ENCODE measurements at places on chromosomes 6 and 20.

DNA sequence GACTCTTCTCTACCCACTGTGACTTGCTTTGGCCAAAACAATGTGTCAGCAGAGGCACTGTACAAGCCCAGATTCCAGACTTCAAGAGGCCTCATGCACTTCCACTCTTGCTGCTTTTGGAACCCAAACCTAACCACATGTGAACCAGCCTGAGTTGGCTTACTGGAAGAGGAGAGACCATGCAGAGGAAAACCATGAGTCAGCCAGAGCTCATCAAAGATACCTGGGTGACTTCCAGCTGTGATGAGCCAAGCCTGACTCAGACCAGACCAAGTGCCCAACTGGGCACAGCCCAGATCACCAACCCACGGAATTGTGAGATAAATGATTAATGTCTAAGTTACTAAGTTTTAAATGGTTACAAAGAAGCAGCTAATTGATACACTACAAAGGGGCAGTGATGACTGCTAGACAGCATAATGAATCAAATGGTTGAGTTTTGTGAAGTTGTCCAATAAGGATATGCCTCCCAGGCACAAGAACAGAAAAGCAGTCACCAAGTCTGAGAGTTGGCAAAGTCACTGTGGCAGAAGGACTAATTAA is 16.2 kb upstream of the BEND6 start:
- DNase-seq = no peak

GRCh38 chr6:33289784-33290315 is 449 bp downstream of the PFDN6 start:
- no peak for DNase-seq

DNA sequence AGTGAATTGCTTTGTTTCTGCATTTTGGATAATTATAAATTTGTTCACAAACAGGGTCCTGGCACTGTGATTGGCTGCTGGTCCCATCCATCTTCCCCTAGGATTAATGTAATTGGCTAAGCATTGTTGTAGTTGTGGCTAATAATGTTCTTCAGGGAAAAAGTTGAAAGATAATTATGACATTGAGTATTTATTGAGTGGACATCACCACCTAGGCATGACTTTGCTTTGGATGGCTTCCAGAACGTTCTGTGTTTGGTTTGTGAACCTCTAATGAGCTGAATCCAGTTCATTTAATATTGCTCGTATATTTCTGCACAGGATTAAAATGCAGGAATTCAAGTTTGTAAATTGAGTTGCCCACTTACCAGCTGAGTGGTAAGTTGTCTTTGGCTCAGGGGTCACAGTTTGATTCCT is 55.1 kb downstream of the ARID1B start:
- peak; percentile 25 for DNase-seq

GRCh38 chr6:136921381-136921935 is 643 bp upstream of the SLC35D3 start:
- no peak for DNase-seq

GRCh38 chr6:107511511-107511993 is 21.6 kb downstream of the SOBP start:
- DNase-seq = no peak

- no peak for DNase-seq
Measured at GRCh38 chr20:7798176-7798575, 142.1 kb downstream of the HAO1 start.

DNA sequence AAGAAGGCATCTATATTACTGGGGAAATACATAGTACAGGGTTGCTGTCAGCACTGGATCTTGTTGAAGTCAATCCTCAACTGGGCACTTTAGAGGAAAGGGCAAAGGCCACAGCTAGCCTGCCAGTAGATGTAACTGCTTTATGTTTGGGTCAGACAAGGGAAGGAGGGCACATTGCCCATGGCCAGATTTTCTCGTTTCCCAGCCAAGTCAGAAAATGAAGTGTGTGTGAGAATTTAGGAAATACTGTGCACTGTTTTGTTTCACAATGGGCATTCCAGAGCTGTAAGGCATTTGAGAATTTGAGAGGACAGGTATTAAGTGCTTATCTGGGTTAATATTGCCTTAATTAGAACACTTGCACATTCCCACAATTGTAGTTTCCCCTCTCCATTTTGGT is 183.9 kb upstream of the MCHR2 start:
- no peak for DNase-seq
